H9 (cell line): ENCODE measurements at places on chromosomes 16 and 17.

DNA sequence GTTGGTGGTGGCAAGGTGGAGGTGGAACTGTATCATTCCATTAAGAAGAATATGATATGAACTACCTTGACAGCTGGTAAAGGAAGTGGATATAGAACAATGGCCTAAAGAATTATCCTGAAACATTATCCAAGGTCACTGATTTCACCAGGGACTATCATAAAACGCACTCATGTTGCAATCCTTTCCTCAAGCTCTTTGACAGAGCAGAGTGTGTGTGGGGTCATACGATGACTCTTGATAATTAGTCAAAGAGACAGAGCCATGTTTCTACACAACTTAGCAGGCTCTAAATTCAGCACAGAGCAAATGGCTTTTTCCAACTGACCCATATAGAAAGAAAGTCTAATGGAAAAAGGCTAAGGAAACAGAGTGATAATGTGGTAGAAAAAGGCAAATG lies 126.4 kb upstream of the ANKFN1 start:
- DNase-seq = no peak

DNA sequence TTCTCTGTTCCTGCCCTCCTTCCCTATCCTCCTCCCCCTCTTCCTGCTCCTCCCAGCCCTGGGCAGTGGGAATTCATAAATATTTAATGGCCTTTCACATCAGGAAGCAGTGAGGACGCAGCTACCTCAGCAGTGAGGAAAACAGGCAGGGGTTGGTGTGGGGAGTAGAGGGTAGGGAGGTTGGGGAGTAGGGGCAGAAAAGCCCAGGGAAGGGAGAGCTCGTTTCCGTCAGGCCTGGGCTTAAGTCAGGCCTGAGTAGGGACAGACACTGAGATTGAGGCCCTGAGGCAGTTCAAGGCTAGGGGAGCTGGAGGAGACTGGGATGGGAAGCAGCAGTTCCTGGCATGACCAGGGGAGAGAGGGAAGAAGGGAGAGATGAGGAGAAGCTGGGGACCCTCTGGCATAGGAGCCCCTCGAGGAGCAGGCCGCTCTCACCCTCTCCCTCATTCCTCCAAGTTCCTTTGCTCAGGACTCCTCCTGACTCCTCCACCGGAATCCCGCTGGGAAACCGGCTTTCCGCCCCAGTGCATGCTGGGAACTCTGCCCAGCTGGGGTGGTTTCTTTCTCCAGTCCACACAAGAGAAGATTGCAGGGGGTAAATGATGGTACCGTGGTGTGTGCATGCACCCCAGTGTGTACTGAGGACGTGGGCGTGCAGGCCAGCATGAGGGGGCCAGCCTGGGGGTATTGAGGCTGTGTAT lies 6.2 kb downstream of the SAMD14 start:
- peak; percentile 70 for DNase-seq

DNA sequence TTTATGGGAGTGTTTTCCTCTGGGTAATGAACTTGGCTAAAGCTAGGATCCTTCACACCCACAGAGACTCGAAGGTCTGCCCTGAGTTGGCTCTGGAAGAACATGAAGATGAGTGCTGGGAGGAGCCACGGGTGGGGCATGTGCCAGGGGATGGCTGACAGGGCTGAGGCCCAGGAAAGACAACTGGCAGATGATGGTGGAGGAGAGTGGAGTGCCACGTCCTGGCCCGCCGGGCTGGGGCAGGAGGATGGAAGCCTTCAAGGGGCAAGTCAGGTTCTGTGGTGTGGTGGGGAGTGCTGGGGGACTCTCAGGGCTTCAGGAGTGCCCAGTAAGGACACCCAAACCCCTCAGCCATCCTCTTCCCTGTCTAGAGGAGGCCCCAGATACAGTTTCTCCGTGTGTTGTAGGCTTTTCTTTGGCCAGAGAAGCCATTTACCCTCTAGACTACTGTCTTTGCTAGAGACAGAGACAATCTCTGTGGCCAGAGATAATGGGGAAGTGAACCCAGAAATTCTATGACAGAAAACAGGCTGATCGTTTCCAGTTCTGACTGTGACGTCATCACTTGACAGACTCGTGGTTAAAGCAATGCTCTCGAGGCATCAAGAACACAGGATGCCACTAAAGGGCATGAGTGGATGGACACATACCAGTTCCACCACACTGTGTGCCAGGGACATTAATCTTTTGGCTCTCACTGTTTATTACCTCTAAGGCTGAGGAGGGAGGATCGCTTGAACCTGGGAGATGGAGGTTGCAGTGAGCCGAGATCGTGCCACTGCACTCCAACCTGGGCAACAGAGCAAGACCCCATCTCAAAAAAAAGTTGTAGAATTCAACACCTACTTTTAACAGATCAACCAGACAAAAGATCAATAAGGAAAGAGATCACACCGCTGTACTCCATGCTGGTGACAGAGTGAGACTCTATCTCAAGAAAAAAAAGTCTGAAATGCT lies 18.6 kb upstream of the SLC5A10 start:
- no peak for DNase-seq

GRCh38 chr17:40063901-40064531 lies 1.3 kb downstream of the THRA start:
- DNase-seq = peak; percentile 29

- no peak for DNase-seq
Measured at GRCh38 chr16:64712026-64712425, 409.8 kb downstream of the CDH11 start.

- peak; percentile 32 for DNase-seq
Measured at GRCh38 chr16:62363501-62363900, 327.3 kb upstream of the CDH8 start.

DNA sequence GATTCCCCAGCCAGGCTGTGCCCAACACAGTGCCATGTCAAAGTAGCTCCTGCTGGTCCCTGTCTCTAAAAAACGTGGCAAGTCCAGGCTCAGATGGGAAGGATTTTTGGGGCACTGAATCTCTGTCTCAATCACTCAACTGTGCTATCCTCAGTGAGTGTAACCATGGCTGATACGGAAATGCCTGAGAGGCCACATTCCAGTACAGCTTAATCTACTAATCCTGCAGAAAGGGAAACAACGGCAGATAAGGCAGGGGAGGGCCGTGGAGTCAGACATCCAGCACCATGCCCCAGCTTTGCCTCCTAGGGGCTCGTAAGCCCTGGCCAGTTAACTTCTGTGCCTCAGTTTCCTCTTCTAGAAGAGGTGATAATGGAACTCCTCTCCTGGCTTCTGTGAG lies 251.7 kb downstream of the CPPED1 start:
- no peak for DNase-seq

- no peak for DNase-seq
Measured at GRCh38 chr16:86994215-86994614, 323.0 kb downstream of the C16orf95 start.

GRCh38 chr17:53934931-53935330 lies 112.2 kb downstream of the KIF2B start:
- DNase-seq = no peak

DNA sequence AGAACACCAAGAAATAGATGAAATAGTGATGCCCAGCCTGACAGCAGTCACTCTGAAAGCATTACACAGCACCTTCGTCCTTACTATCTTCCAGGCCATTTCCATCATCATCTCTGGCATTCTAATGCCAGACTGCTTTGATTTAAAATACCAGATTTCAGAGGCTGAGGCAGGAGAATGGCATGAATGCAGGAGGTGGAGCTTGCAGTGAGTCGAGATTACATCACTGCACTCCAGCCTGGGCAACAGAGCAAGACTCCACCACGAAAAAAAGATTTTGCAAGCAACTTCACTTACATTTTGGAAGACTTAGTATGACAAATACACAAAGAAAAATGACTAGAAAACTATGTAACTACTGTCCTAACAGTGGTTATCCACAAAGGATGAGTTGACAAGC lies 244.0 kb downstream of the CPPED1 start:
- DNase-seq = no peak

- DNase-seq = no peak
Measured at GRCh38 chr16:57711993-57712392, 17.4 kb downstream of the DRC7 start.

GRCh38 chr16:10765772-10766171 lies 22.1 kb downstream of the NUBP1 start:
- DNase-seq = no peak

- DNase-seq = no peak
Measured at GRCh38 chr17:82339634-82340580, 6.3 kb upstream of the SECTM1 start.

DNA sequence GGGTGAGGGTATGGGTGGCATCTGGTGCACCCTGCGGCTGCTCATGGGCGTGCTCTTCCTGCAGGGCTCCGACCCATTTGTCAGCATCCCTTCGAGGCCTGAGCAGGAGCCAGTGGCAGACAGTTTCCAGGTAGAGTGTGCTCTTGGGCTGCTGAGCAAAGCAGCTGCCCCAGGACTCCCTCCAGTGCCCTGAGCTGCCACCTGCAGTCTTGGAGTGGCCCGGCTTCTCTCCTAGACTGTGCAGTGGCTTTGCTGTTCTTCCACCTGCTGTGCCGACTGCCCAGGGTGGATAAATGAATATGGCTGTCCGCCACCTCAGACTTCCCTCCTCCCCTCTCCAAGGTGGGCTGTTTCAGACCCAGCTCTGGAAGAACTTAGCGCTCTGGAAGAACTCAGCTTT lies 10.8 kb upstream of the JPT2 start:
- DNase-seq = no peak

GRCh38 chr16:57944970-57945739 lies 25.8 kb downstream of the CNGB1 start:
- no peak for DNase-seq

DNA sequence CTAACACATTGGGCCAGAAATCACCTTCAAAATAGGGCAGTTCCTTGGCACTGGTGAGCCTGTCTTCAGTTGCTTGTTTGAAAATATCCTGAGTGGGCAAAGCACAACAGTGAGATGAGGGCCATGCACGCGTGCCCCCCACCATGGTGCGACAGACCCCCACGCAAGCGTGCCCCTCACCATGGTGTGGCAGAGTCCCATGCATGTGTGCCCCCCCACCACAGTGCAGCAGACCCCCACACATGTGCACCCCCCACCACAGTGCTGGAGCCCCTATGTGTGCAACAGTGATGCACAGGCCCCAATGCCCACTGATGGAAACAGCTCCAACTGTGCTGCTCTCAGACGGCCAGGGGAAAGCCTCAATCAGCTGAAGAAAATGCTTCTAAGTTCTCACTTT lies 18.8 kb upstream of the TRAP1 start:
- no peak for DNase-seq

GRCh38 chr17:34167354-34167753 lies 87.7 kb upstream of the CCL2 start:
- DNase-seq = no peak

GRCh38 chr16:29024278-29024677 lies 39.4 kb downstream of the LAT start:
- DNase-seq = no peak

GRCh38 chr17:74296548-74296936 lies 22.5 kb downstream of the DNAI2 start:
- peak; percentile 76 for DNase-seq

DNA sequence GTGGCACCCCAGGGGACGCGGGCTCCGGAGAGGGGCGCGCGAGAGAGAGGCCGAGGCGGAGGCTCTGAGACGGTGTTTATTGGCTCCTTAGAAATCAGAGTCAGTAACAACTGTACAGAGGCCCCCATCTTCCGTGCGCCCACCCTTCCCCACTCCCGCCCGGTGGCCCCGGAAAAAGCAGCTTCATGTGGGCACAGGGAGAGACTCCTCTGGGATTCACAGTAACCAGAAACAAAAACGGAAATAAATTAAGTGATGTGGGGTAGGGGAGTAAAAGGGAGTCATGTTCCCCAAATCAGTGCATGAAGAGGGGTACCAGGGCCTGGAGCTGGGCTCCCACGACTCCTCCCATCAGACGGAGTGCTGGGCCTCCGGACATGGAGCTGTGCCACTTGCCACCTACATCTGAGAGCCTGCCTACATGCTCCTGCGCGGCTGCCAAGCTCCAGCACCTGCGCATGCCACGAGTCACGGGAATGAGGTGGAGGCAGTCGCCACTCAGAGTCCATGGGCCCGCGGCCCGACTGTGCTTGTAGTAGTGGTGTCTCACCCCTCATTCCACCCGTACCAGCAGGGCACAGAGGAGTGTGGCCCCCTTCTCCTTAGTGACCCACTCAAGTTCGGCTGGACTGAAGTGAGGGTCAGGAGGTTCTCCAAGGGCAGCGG lies 543 bp upstream of the GPS2 start:
- no peak for DNase-seq

GRCh38 chr16:3004319-3004718 lies 8.4 kb upstream of the CLDN9 start:
- no peak for DNase-seq

DNA sequence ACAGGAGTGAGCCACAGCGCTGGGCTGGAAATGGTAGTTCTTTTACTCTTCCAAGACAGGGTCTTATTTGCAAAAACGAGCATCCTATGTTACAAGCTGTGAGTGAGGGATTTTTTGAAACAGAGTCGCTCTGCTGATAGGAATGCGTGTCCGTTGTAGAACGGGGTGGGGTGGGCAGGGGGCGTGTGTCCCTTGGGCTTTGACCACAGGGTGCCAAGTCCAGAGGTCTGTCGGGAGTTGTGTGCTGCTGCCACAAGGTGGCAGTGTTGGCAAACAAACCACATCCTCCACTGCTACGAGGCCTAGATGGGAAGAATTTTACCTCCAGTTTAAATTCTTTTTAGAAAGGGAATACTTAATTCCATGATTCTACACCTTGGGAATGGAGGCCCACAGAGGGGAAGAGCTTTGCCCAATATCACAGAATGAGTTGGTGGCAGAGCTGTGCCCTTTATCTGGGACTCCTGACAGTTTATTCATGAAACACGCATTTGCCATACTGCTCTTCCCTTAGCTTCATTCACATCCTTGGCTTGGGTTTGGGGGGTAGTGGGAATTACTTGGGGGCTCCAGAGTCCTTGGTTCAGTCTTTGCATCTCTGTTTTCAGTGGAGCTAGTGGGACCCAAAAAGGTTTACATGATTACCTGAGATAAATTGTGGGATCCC lies 30.6 kb upstream of the ETV4 start:
- DNase-seq = peak; percentile 92

- DNase-seq = peak; percentile 96
Measured at GRCh38 chr17:79612468-79613194, 1.8 kb upstream of the RBFOX3 start.

- peak; percentile 80 for DNase-seq
Measured at GRCh38 chr17:41773190-41773588, 13.3 kb downstream of the JUP start.

GRCh38 chr17:7317161-7317803 lies 2.1 kb upstream of the GPS2 start:
- DNase-seq = no peak

DNA sequence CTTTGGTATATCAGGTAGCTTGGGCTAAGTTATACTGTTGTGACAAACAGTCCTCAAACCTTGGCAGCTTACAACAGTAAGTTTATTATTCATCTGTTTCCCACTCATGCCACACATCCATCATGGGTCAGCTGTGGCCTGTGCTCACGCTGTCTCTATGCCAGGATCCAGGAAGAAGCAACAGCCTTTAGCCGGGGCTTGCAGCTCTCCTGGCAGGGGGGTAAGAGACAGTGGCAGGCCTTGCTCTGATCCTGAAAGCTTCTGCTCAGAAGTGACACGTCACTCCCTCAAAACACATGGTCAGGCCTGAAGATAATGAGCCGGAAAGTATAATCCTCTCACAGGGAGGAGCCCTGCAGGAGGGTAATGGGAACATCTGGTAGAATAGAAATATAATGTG lies 377.6 kb downstream of the CPPED1 start:
- DNase-seq = no peak
